Liver (tissue), 10 donors: ENCODE measurements at places on chromosomes 5 and 9.

DNA sequence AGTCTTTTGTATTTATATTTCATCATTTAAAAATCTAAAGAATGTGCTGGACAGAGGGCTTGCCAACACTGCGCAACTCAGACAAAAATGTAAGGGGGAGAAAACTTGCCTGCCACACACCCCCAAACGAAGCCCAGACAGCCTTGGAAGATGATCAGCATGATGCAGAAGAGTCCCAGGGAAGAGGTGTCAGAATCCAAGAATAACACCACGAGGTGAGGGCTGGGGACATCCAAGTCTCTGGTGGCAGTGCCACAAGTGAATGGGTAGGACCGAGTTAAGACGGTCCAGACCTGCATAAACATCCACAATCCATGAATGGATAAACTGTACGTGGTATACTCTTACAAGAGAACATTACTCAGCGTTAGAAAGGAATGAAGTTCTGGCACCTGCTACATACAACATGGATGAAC is 10.4 kb downstream of the EPB41L4B start:
- DNase-seq = no peak

GRCh38 chr5:74952406-74952805 is 86.2 kb upstream of the FAM169A start:
- no peak for DNase-seq

- no peak for DNase-seq
Measured at GRCh38 chr5:57503433-57503832, 20.8 kb upstream of the ACTBL2 start.

- DNase-seq = no peak
Measured at GRCh38 chr9:129487658-129488483, 133.0 kb downstream of the C9orf50 start.
